ENCODE measurements at places on chromosomes 5 and 9.

GRCh38 chr5:123451047-123451446 is 27.8 kb upstream of the CEP120 start:
- no peak for DNase-seq

GRCh38 chr9:99135456-99135855 is 30.5 kb downstream of the TGFBR1 start:
- no peak for DNase-seq

DNA sequence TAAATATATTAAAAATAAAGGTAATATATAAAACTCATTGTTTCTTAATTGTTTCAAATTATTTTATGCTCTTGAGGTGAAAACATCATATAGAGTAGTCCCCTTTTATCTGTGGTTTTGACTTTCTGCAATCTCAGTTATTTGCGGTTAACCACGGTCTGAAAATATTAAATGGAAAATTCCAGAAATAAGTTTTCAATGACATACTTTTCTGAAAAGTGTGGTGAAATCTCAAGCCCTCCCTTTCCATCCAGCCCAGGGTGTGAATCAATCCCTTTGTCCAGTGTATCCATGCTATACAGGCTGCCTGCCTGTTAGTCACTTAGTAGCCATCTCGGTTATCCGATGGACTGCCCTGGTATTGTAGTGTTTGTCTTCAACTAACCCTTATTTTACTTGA is 546.7 kb upstream of the DMAC1 start:
- no peak for DNase-seq

- no peak for DNase-seq
These were observed 271.9 kb upstream of the ADAMTS16 start for GRCh38 chr5:4868140-4868735.

DNA sequence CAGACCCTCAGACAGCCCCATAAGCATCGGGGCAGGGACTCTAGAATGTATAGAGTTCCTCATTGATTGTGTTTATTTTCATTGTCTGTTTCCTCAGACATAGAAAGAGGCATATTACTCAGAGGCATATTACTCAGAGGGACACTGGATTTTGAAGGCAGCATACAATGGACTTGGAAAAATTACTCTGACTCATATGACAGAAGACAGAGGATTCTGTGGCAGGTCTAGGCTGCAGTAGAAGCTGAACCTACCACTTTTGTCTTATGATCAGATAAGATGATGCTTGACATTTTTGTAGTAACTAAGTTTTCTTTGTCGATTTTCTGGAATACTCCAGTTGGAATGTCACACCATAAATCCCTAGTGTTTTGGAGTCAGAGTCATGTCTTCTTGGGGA is 105.2 kb downstream of the ST8SIA4 start:
- DNase-seq: no peak

- no peak for DNase-seq
These were observed 191.1 kb downstream of the BNC2 start for GRCh38 chr9:16679327-16679821.

- DNase-seq: peak; percentile 65
These were observed 219.6 kb downstream of the ADAMTS6 start for GRCh38 chr5:65262096-65262495.

DNA sequence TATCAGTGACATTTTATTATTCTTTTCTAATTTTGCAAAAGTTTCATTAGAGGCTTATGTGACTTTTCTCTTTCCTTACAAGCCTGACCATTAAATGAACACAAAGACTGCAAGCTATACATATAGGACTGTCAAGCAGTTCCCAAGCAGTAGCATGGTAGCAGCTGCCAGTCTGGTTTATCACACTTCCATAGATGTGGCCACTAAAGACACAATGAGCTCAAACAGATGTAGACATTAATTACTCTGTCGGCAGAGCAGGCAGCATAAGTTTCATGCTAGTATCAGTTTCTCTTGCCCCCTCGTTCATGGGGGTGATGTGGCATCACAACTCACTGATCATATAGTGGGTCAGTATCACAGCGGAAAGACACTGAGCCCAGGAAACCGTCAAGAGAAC is 89.5 kb downstream of the CDH10 start:
- DNase-seq: no peak

DNA sequence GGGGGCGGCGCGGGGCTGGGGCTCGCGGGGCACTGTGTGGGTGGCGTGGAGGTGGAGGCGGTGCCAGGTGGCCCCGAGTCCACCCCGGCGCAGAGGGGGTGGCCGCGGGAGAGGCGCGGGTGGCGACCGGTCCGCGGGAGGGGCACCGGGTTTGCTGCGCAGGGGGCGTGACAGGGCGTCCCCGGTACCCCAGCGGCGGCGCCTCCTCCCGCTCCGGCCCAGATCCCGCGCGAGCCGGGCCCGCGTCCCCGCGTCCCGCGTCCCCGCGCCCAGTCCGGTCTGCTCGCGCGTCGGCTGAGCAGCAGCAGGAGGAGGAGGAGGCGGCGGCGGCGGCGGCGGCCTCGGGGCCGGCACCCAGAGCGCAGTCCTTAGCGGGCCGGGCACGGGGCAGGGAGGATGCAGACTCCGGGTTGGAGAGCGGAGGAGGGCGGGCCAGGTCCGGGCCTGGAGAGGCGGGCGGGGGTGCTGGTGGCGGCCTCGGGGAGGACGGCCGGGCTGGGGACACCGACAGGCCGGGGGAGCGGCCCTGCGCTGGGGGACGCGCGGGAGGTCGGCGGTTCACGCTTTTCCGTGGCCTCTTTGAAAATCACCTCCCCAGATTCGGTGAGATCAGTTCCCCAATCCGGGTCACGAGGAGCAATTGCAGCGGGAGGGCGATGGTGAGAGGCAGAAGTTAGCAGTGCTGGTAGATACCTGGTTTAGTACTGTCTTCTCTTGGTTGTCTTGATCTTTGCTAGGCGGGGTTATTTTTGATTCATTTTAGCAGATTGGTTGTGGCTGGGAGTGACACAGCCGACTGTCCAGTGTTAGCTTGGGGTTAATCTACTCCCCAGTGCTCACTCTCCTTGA is 1.7 kb downstream of the TRIO start:
- peak; percentile 27 for DNase-seq

DNA sequence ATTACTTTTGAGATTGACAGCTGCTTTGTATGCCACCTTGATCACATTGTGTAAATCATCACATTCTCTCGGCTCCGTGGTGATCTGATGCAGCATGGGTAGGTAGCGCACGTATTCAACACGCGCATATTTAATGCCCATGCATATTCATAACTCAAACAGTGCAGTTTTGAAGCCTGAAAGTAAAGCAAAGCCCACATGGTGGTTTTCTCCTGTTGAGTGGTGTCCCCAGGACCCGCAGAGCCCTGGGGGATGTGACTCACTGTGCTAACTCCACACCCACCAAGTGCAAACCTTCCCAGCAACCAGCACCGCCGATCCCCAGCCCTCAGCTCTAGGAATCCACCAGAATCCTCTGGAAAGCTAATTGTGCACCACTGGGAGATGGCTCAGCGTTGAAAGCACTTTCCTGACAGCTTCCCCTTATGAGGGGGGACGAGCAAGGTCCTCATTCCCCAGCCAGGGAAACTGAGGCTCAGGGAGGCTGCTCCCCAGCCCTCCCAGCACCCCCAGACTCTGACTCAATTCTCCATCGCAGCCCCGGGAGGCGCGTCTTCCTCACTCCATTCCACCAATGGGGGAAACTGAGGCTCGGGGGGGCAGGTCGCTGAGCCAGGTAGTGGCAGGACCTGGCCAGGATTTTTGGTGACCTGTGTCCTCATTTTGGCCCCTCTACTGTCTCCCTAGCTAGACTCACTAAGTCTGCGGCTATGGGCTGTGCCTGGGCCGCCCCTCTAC is 46.4 kb downstream of the SARDH start:
- DNase-seq: peak; percentile 57

DNA sequence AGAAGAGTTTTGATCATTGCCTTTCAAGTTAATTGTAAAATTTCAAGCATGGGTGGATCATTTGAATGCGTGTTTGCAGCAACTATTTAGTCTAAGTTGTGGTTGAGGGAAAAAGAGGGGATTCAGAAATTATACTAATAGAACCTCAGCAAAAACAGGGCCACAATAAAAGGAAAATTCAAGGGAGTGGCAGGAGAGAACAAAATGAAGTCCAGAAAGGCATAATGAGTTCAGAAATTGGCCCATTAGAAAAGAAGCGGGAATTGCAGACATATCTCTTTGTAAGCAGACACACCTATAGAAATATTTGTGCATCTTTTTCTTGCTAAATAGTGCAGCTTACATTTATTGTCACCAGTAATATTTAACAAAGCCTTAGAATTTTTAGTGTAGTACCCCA is 960.0 kb downstream of the CDH12 start:
- no peak for DNase-seq

GRCh38 chr5:142441616-142442015 is 116.8 kb upstream of the SPRY4 start:
- no peak for DNase-seq
